ENCODE measurements at places on chromosomes 13 and 19. TPM values are rescaled to one million over a fixed set of nuclear protein-coding genes. Genes with fewer than 3 reads are reported as not detected.

TPTE2 gene
- total RNA-seq = not detected

GRCh38 chr13:51912511-51913225 lies 50.9 kb downstream of the CCDC70 start:
- H3K4me3 ChIP-seq = no peak overlapping the region
- no peaks in the 10 kb centered on the region for H3K36me3 ChIP-seq
- no peak for DNase-seq
- H3K27me3 ChIP-seq = no peaks in the 10 kb centered on the region

GRCh38 chr13:106619688-106620555 lies 52.0 kb upstream of the ARGLU1 start:
- H3K27ac ChIP-seq = no peak overlapping the region
- H3K4me3 ChIP-seq = peak overlapping the region; percentile 57
- peaks cover 8% of the 10 kb centered on the region for H3K4me1 ChIP-seq
- no peaks in the 10 kb centered on the region for H3K36me3 ChIP-seq
- peaks cover 7% of the 10 kb centered on the region for H3K27me3 ChIP-seq
- no peak for DNase-seq

GRCh38 chr19:40286971-40287421 lies 1.9 kb upstream of the AKT2 start:
- H3K4me1 ChIP-seq = peaks cover 21% of the 10 kb centered on the region
- H3K4me3 ChIP-seq = peak overlapping the region; percentile 75
- H3K27me3 ChIP-seq = no peaks in the 10 kb centered on the region
- H3K36me3 ChIP-seq = no peaks in the 10 kb centered on the region
- no peak for DNase-seq

ZNF562 gene
- total RNA-seq = 24.4 TPM

DNA sequence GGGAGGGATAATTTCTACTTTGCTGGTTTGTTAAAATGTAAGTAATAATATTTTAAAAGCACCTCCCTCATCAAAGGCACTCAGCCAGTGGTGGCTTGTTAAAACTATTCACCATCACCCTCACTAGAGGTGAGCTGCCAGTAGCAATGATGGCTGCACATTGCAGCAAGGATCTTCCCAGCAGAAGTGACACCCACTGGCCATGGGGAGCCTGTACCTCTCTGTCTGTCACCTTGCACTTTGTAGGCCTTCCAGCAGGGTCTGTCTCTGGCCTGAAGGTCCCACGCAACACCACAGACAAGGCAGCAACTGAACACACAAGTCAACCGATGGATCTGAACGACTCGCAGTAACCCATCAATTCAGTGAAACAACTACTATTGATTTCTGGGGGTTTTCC lies 47.3 kb upstream of the C13orf42 start:
- no peaks in the 10 kb centered on the region for H3K36me3 ChIP-seq
- DNase-seq = no peak
- no peaks in the 10 kb centered on the region for H3K4me1 ChIP-seq
- H3K4me3 ChIP-seq = no peak overlapping the region

DNA sequence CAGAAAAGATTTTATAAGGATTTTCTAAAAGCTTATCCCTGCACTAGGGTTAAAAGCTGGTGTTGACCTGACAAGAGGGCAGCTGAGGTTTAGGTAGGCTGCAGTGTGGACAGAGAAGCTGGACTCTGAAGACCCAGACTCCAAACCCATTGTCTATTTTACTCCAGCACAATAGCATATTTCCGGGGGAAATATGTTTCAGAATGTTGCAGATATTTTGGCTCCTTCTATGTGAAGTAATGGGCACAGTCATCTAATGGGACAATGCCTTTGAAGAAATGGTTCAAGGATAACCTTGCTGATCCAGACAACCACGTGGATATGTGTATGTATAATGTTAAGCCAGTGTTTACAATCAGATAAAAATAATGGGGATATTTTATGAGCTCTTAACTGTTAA lies 173.8 kb upstream of the TSC22D1 start:
- DNase-seq = no peak
- peaks cover 9% of the 10 kb centered on the region for H3K4me1 ChIP-seq
- no peak overlapping the region for H3K27ac ChIP-seq
- H3K27me3 ChIP-seq = no peaks in the 10 kb centered on the region
- H3K4me3 ChIP-seq = no peak overlapping the region

DNA sequence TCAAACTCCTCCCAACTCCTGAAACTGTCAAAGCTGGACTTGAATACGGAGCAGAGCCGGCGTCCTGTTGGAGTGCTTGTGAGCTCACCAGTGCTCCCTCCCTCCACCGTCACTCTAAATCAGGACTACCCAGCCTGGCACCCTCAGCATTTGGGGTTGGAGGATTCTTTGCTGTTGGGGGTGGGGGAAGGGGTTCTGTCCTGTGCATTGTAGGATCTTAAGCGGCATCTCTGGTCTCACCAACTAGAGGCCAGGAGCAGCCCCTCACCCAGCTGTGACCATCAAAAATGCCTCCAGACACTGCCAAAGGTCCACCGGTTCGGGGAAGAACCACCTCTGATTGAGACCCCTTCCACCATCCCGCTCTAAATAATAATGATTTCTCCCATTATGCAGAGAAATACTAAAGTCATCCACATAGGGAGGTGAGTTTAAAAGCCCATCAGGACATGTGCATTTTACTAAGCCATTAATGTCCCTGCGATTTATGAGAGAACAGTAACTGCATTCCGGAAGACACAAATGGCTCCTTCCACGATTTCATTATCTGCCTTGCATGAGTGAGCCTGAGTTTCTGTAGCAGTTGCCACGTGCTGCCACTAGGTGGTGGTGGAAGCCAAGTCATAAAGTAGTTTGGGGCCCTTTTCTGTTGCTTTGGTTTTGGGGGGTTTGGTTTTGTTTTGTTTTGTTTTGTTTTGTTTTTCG lies 16.1 kb upstream of the USP29 start:
- H3K4me1 ChIP-seq = no peaks in the 10 kb centered on the region
- DNase-seq = no peak
- H3K36me3 ChIP-seq = no peaks in the 10 kb centered on the region
- H3K27me3 ChIP-seq = no peaks in the 10 kb centered on the region

CFAP97D2 gene
- total RNA-seq = not detected

GRCh38 chr19:44658069-44658733 lies 13.1 kb upstream of the CEACAM19 start:
- H3K4me3 ChIP-seq = no peak overlapping the region
- no peak for DNase-seq
- peaks cover 40% of the 10 kb centered on the region for H3K36me3 ChIP-seq
- H3K27ac ChIP-seq = no peak overlapping the region

ERICH6B gene
- not detected for total RNA-seq

DNA sequence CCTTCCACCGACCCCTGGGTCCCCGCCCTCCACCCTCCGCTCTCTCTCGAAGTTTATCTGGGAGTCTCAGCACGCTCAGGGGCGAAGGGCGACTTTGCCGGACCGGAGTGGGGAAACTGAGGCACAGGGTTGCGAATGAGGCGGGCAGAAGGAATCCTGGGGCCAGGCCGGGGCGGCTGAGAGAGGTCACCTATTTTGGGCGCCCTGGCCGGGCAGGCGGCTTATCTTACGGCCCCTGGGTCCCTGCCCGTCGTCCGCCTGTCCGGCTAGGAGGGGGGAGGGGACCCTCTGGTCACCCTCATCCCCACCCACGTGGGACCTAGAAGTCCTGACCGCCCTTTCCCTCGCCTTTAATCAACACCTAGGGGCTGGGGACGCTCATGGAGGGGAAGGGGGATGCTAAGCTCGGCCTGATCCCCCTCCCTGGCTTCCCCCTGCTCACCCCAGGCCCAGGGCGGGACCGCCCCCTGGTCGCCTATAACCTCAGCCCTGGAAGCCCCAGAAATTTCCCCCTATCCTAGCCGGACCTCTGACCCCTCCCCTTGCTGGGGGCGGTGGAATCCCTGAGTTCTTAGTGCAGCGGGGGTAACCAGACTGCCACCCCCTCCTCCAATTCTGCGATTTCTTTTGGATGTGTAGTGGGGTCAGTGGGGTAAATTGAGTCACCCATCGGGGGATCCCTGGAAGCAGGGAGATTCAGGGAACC lies 556 bp downstream of the TRIP10 start:
- H3K27ac ChIP-seq = no peak overlapping the region
- no peaks in the 10 kb centered on the region for H3K27me3 ChIP-seq
- no peak for DNase-seq
- H3K4me1 ChIP-seq = peaks cover 43% of the 10 kb centered on the region
- H3K36me3 ChIP-seq = peaks cover 9% of the 10 kb centered on the region
- peak overlapping the region; percentile 90 for H3K4me3 ChIP-seq

SLAIN1 gene
- 27.7 TPM for total RNA-seq

C19orf33 gene
- total RNA-seq = 46.8 TPM

DNA sequence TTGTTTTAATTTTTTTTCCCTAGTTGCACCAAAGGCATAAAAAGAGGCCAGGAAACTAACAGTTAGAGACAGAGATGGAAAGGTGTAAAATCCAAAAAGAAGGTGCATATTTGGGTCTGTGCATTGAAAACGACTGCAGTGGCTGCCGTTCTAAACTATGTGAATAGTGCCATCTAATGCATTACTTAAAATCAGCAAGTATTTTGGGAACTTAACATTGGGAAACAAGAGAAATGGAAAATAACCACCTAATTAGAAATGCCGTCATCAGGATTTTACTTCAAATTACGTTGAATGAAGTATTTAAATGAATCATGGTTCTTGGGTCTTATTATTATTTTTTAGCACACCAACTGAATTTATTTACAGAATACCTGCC lies 189.5 kb upstream of the MIR17HG start:
- H3K4me1 ChIP-seq = peaks cover 41% of the 10 kb centered on the region
- no peaks in the 10 kb centered on the region for H3K27me3 ChIP-seq
- no peaks in the 10 kb centered on the region for H3K36me3 ChIP-seq
- no peak for DNase-seq
- H3K4me3 ChIP-seq = no peak overlapping the region

HTR2A gene
- not detected for total RNA-seq

- H3K4me3 ChIP-seq = no peak overlapping the region
- no peak overlapping the region for H3K27ac ChIP-seq
- H3K36me3 ChIP-seq = peaks cover 25% of the 10 kb centered on the region
These were observed 19.6 kb downstream of the ALG5 start for GRCh38 chr13:36979361-36980050.

CD33 gene
- total RNA-seq = not detected

GRCh38 chr13:76223565-76223964 lies 587.4 kb downstream of the LMO7 start:
- no peak overlapping the region for H3K27ac ChIP-seq
- DNase-seq = no peak
- H3K4me1 ChIP-seq = peaks cover 6% of the 10 kb centered on the region

DNA sequence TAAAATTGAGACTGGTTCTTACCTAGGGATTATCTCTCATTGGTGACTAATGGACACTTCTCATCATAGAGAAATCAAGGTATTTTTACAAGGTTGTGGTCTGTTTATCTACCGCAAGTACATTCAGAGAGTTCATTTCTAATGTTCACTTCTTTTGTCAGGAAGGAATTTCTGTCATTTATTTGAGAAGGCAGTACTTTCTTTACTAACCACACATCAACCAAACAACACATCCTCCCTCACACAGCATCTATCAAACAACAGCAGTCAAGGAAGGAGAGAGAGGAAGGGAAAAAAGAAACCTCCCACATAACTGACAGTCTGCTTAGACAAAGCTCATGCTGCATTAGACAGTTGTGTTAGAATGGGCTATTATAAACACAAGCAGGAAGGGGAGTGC lies 182.3 kb upstream of the KLF12 start:
- H3K27ac ChIP-seq = no peak overlapping the region
- H3K4me1 ChIP-seq = no peaks in the 10 kb centered on the region
- no peaks in the 10 kb centered on the region for H3K36me3 ChIP-seq
- DNase-seq = no peak

C19orf81 gene
- total RNA-seq = 3.7 TPM

AMH gene
- total RNA-seq = 49.5 TPM

- H3K4me3 ChIP-seq = no peak overlapping the region
- DNase-seq = no peak
- H3K27ac ChIP-seq = peak overlapping the region; percentile 43
- H3K4me1 ChIP-seq = peaks cover 4% of the 10 kb centered on the region
- H3K36me3 ChIP-seq = peaks cover 26% of the 10 kb centered on the region
These were observed 22.9 kb downstream of the CCL25 start for GRCh38 chr19:8075158-8076074.

DNA sequence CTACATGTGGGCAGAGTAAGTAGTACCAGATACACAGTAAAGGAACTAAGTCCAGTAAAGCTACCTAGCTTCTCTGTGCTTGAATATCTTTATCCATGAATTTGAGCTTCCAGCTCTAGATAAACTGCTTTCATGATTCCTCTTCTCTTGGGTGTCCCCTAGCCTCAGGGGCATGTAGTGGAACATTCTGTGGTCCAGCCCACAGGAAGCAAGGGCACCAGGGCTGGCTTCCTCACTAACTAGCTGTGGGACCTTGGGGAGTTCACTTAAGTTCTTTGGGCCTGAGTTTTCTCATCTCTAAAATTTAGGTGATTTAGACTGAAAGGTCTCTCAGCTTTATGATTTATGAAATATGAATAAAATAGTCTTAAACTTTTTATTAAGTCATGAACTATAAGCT lies 185.7 kb downstream of the KATNAL1 start:
- no peak overlapping the region for H3K27ac ChIP-seq
- H3K4me3 ChIP-seq = no peak overlapping the region
- peaks cover 22% of the 10 kb centered on the region for H3K4me1 ChIP-seq

B3GNT8 gene
- total RNA-seq = 13.0 TPM

- H3K27me3 ChIP-seq = no peaks in the 10 kb centered on the region
- no peaks in the 10 kb centered on the region for H3K4me1 ChIP-seq
- H3K36me3 ChIP-seq = peaks cover 19% of the 10 kb centered on the region
- H3K27ac ChIP-seq = no peak overlapping the region
- no peak for DNase-seq
These were observed 19.6 kb downstream of the MTMR6 start for GRCh38 chr13:25267715-25268114.

ZFP14 gene
- 7.6 TPM for total RNA-seq

CYP2F1 gene
- not detected for total RNA-seq

SLITRK1 gene
- 2.1 TPM for total RNA-seq

NKPD1 gene
- 1.3 TPM for total RNA-seq

GRCh38 chr13:114145256-114145655 lies 12.8 kb upstream of the RASA3 start:
- peaks cover 8% of the 10 kb centered on the region for H3K4me1 ChIP-seq
- peaks cover 12% of the 10 kb centered on the region for H3K27me3 ChIP-seq
- H3K36me3 ChIP-seq = no peaks in the 10 kb centered on the region
- no peak for DNase-seq

DNA sequence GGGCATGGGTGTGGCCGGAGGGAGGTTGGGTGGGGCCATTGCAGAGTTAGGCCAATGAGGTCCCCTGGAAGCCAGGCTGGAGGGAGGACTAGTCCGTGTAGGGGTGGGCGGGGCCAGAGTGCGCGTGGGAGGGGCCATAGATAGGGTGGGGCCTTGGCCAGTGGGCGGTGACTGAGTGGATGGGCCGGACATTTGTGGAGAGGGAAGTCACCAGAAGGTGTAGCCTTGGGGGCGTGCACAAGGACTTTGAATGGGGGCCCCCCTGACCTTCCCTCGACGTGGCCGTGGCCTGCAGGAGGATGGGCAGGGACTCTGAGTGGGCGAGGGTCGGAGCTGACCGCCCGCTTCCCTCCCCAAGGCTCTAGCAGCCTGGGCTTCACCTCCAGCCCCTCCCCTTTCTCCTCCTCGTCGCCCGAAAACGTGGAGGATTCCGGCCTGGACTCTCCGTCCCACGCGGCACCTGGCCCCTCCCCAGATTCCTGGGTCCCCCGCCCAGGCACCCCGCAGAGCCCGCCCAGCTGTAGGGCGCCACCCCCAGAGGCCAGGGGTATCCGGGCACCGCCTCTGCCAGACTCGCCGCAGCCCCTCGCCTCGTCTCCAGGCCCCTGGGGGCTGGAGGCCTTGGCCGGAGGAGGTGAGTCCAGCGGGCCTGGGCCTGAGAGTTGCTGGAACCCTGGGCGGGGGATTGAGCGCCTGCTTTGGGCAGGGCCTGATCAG lies 16.5 kb upstream of the B3GNT3 start:
- peak overlapping the region; percentile 61 for H3K4me3 ChIP-seq
- no peak overlapping the region for H3K27ac ChIP-seq
- peaks cover 11% of the 10 kb centered on the region for H3K27me3 ChIP-seq
- no peaks in the 10 kb centered on the region for H3K36me3 ChIP-seq

TMEM86B gene
- 14.4 TPM for total RNA-seq

FAAP24 gene
- total RNA-seq = 4.5 TPM

ZNF570 gene
- 6.6 TPM for total RNA-seq

Data from type B pancreatic cell (in vitro differentiated cells).